Adipose tissue (tissue), 3 donors: ENCODE measurements at places on chromosomes 16 and 17. TPM values are rescaled to one million over a fixed set of nuclear protein-coding genes. Genes with fewer than 3 reads are reported as not detected.

The PPP1R27 gene
- 0.15 TPM for polyA plus RNA-seq

The NUP85 gene
- 40.3 TPM for polyA plus RNA-seq

The CSH1 gene
- not detected for polyA plus RNA-seq

The FGF11 gene
- polyA plus RNA-seq = 0.86 TPM

The ABI3 gene
- 1.7 TPM for polyA plus RNA-seq

The CA5A gene
- polyA plus RNA-seq = not detected

The KRT16 gene
- polyA plus RNA-seq = 4.4 TPM

The EVPL gene
- polyA plus RNA-seq = 0.34 TPM

The ZG16B gene
- polyA plus RNA-seq = 2.4 TPM
